T-cell (primary cell): ENCODE measurements at places on chromosomes 2 and 18. TPM values are rescaled to one million over a fixed set of nuclear protein-coding genes. Genes with fewer than 3 reads are reported as not detected.

GRCh38 chr2:58137221-58137620 is 90.6 kb downstream of the VRK2 start:
- DNase-seq = no peak

DNA sequence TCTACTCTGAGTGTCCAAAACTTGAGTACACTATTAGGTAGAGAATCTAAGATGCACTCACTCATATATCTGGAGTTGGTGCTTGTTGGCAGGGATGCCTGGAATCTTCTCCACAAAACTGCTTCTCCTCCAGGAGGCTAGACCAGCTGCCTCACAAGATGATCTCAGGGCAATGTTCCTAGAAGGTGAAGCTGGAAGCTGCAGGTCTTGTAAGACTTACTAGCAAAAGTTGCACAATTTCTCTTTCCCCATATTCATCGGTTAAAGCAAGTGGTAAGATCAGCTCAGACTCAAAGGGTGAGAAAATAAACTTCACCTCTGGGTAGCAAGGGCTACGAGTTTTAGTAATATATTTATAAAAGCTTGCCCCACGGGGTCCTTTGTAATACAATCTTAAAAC is 454.4 kb upstream of the ACVR2A start:
- DNase-seq = no peak

- no peak for DNase-seq
These were observed 201.4 kb upstream of the EPAS1 start for GRCh38 chr2:46095830-46096229.

DNA sequence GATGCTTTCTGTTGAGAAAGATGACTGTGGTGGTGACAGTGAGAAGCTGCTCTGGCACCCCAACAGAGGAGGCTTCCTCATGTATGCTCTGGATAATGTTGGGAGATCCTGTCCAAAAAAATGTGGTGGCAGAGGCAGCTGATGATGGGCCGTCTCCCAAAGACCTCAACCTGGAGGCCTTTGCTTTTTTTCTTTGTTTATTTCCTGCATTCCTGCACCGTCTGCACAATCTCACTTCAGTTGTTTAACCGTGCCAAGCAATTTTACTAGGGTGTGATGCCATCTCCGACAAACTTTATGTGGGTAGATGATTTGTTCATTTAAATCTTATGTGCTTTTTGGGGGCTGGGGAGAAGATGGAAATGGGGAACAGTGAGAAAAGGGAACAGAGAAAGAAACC is 62.2 kb upstream of the IGFBP5 start:
- no peak for DNase-seq

- DNase-seq = no peak
These were observed 46.8 kb downstream of the LIPG start for GRCh38 chr18:49608366-49609255.

DNA sequence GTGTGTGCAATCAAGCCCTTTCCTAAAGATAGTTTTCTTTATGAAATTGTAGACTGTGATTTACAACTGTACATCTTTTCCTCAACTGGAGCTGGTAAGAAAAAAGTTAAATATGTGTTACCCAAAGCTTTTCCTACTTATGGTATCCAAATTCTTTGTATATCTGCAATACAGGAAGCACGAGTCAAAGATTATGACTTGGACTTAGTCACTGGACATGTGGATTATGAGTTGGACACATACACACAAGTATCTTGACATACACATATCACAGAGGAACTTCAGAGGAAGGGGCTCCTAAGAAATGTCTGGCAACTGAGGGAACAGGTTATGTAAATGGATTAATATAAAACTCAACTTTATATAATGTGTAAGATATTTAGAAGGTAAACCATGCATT is 35.2 kb downstream of the PRELID3A start:
- DNase-seq = no peak

DNA sequence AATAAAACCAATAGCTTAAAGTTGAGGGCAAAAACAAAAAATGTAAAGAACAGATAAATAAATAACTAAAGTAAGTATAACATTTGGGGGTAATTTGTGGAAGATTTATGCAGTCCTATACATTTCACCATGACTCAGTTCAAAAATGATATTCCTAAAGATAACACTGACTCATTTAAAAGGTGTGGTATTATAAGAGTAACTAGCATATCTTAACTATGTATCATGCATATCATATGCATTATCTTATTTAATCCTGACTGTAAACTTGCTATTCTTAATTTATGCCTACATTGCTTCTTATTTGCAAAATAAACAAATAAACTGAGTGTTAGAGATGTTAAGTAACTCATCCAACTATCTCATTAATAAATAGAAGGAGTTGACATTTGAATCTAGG is 726.5 kb upstream of the PKDCC start:
- DNase-seq = no peak

- no peak for DNase-seq
These were observed 87.1 kb downstream of the RTP5 start for GRCh38 chr2:241956521-241957110.

Gene TMEM163
- 0.53 TPM for total RNA-seq

Gene GALNT13
- not detected for total RNA-seq

Gene CGREF1
- 1.1 TPM for total RNA-seq

Gene HMSD
- not detected for total RNA-seq

Gene ABHD1
- 0.66 TPM for total RNA-seq
